Activated naive CD8-positive, alpha-beta T cell treated with anti-CD3 and anti-CD28 coated beads, Interleukin-2, amount 10 ng/mL, durations not matched to agents 7 days and 5 days (primary cell): ENCODE measurements at places on chromosomes 3 and 15.

DNA sequence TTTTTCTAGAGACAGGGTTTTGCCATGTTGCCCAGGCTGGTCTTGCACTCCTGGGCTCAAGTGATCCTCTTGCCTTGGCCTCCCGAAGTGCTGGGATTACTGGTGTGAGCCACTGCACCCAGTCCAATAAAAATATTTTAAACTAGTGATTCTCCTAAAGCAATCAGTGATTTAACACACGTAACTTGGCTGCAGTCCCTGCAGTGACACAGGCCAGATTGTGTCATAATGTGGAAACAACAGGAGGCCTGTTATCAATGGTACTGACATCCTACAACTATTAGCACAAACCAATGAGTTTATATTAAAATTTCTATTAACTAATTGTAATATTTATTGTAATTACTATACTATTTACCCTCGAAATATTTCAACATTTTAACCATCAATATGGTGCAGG lies 1.6 kb upstream of the SEC61A1 start:
- no peak overlapping the region for H3K4me3 ChIP-seq
- no peak overlapping the region for H3K27ac ChIP-seq
- peaks cover 29% of the 10 kb centered on the region for H3K4me1 ChIP-seq

GRCh38 chr3:69761896-69762767 lies 22.9 kb downstream of the MITF start:
- no peak overlapping the region for H3K27ac ChIP-seq
- peaks cover 7% of the 10 kb centered on the region for H3K27me3 ChIP-seq
- H3K4me1 ChIP-seq: peaks cover 3% of the 10 kb centered on the region
- no peak for DNase-seq

- DNase-seq: no peak
- peaks cover 4% of the 10 kb centered on the region for H3K36me3 ChIP-seq
- H3K4me3 ChIP-seq: no peak overlapping the region
- H3K27ac ChIP-seq: no peak overlapping the region
- H3K4me1 ChIP-seq: peaks cover 3% of the 10 kb centered on the region
Observed at GRCh38 chr3:45765266-45765851, 31.0 kb downstream of the SLC6A20 start.

DNA sequence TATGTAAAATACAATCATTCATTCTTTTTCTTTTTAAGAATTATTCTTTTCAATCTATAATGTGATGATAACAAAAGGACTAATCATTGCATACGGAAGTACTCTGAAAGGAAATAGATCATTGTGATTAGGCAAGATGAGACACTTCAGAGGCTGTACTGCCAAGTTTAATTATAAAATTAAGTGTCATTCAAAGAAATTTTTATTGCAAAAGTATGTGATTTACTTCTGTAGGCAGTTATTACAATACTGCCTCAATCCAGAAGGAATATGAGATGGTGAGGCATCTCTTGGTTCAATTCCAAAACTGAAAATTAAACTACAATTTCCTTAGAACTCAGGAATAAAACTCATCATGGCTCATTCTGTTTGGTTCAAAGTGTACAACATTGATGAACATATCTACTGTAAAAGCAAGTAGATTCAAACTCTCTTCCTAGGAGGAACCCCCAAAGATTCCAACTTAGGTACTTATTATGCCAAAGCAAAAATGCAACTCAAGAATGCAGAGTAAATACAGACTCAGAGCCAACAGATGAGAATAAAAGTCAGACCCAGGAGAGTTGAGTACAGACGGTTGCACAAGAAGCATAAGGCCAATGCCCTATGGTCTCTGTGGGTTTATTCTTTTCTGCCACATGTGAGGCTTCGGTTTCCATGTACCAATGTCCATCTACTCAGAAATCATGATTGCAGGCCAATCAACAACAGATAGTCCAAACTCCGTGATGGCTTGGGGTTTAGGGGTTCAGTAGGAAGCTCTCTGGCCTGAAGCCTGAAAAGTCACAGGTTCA lies 118.5 kb upstream of the WNT5A start:
- no peak overlapping the region for H3K27ac ChIP-seq
- no peak overlapping the region for H3K4me3 ChIP-seq
- H3K27me3 ChIP-seq: peaks cover 2% of the 10 kb centered on the region

- DNase-seq: no peak
- no peaks in the 10 kb centered on the region for H3K4me1 ChIP-seq
- H3K4me3 ChIP-seq: no peak overlapping the region
- no peak overlapping the region for H3K27ac ChIP-seq
Observed at GRCh38 chr3:33956776-33957175, 158.3 kb downstream of the PDCD6IP start.

GRCh38 chr15:84887938-84888337 lies 3.5 kb downstream of the SLC28A1 start:
- H3K4me1 ChIP-seq: no peaks in the 10 kb centered on the region
- DNase-seq: no peak
- H3K36me3 ChIP-seq: no peaks in the 10 kb centered on the region
- no peak overlapping the region for H3K27ac ChIP-seq
- H3K27me3 ChIP-seq: peaks cover 9% of the 10 kb centered on the region
